ENCODE measurements at places on chromosomes 7 and 10.

- DNase-seq: peak; percentile 37
Observed at GRCh38 chr7:24715661-24716479, 41.4 kb downstream of the GSDME start.

DNA sequence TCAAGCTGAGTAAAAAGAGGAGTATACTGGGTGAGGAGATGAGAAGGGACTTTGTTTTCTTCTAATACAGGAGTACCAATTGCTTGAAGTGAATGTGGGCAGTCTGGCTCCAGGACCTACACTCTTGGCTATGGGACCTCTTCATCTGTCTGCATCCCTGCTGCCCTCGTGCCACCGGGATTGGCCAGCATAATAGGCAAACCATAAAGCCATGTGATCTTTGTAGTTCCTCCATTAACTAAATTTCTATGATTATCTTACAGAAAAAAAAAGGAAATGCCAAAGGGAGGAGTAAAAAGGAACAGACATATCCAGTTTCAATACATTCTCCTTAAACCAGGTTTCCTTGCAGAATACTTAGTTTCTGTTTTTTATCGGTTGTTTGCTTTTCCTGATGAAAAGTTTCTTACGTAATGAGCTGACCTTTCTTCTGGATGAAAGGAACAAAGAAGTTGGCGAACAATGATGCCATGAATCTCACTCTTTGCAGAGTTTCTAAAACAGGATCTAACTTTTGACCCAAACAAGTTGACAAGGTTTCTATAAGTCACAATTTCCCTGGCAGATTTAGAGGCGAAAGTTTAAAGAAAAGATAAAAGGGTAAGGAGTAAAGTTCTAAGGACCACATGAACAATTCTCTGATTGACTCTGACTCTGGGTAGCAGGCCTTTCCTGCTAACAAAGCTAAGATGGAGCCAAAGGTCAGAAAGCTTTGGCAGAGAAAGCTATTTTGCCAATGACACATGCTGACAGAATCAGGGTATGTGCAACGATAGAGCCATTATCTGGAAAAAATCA, 54.1 kb downstream of the LAMB1 start:
- DNase-seq: no peak

GRCh38 chr7:87474533-87475358, 734 bp downstream of the ABCB4 start:
- DNase-seq: no peak

GRCh38 chr7:6162331-6162620, 110.1 kb downstream of the CYTH3 start:
- DNase-seq: no peak

DNA sequence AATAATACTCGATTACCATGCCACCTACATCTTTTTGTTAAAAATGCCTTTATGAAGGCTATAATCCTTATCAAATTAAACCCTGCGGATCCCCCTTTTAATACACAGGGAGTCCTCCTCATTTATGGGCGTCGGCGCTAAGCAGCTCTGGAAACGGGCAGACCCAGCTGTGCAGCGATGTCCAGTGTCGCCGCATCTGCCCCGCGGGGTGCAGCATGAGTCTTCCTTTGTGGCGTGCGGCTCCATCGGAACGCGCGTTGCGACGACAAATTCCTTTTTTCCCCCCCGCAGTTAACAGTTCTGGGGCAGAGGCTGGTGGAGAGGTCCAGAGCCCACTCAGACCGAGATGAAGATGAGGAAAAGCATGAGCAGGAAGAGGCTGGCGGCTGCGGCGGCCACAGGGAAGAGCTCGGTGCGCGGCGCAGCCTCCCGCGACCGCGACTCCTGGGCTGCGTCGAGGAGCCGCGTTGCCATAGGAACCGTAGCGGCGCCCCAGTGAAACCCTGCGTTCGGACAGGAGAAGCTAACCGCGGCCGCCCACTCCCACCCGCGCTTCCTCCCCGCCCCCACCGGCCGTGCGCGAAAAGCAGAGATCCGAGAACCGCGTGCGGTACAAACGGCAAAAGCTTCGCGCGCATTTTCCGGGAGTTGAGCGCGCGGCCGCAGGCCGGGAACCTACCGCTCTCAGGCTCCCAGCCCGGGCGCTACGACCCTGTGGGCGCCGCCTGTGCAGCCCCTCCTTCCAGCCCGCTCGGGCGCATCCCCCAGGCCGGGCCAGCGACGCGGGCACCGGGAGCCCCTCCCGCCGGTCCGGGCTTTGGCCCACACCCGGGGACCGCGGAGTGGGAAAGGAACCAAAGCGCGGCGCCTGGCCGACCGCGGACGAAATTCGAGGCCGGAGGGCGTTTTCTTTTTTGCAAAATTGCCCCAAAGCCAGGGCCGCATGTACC, 130.6 kb downstream of the SPAG6 start:
- DNase-seq: no peak
